ENCODE measurements at places on chromosomes 7 and 10. TPM values are rescaled to one million over a fixed set of nuclear protein-coding genes. Genes with fewer than 3 reads are reported as not detected.

GIMAP6 gene
- not detected for total RNA-seq

ACBD7 gene
- total RNA-seq = 2.6 TPM

VWDE gene
- total RNA-seq = 0.11 TPM

MMD2 gene
- total RNA-seq = not detected

FAM20C gene
- 35.8 TPM for total RNA-seq

SPDYE1 gene
- total RNA-seq = not detected

CDH23 gene
- total RNA-seq = 49.7 TPM

WNT2 gene
- not detected for total RNA-seq

NXPH1 gene
- not detected for total RNA-seq

OR2A42 gene
- total RNA-seq = 0.37 TPM

SOSTDC1 gene
- not detected for total RNA-seq

CHRM2 gene
- 4.6 TPM for total RNA-seq

RBM33 gene
- total RNA-seq = 75.9 TPM

CDC123 gene
- total RNA-seq = 189 TPM

GFRA1 gene
- total RNA-seq = not detected

CHAT gene
- 0.56 TPM for total RNA-seq

NRCAM gene
- 45.7 TPM for total RNA-seq
